ENCODE measurements at places on chromosomes 12 and 14.

- no peak for DNase-seq
- no peaks in the 10 kb centered on the region for H3K27me3 ChIP-seq
- no peak overlapping the region for H3K4me3 ChIP-seq
- H3K4me1 ChIP-seq, result no peaks in the 10 kb centered on the region
- H3K27ac ChIP-seq, result no peak overlapping the region
These were observed 7.8 kb downstream of the NT5DC3 start for GRCh38 chr12:103833095-103833775.

DNA sequence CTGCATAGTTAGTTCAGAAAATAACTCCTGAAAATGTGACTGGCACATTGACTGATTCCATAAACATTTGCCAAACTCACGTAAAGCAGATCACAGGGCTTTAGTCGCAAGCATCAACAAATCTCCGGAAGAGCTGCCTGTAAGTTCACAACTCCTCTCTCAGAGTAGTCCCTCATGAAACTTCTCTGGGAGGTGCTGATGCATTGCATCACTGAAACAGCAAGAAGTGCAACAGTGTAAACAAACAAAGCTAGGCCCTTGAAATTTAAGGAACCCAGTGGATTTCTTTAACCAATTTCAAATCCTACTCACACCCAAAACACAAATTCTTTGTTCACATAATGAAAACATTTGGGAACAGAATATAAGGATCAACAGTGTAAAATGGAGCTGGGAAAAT is 1691.7 kb upstream of the FLRT2 start:
- no peaks in the 10 kb centered on the region for H3K36me3 ChIP-seq
- DNase-seq, result no peak
- H3K27me3 ChIP-seq, result no peaks in the 10 kb centered on the region
- H3K4me1 ChIP-seq, result no peaks in the 10 kb centered on the region
- H3K27ac ChIP-seq, result no peak overlapping the region

- H3K27me3 ChIP-seq, result no peaks in the 10 kb centered on the region
- peaks cover 22% of the 10 kb centered on the region for H3K4me1 ChIP-seq
- peak overlapping the region; percentile 79 for H3K27ac ChIP-seq
- no peak for DNase-seq
These were observed 11.5 kb upstream of the KDM2B start for GRCh38 chr12:121592320-121592719.

- H3K4me3 ChIP-seq, result no peak within 1 kb of the TSS
- no peaks in the 10 kb centered on the region for H3K36me3 ChIP-seq
- no peak for DNase-seq
- H3K27ac ChIP-seq, result no peak within 1 kb of the TSS
- peaks cover 16% of the 10 kb centered on the region for H3K4me1 ChIP-seq
These were observed at the start of gene PDE6H for GRCh38 chr12:14972816-14973215. Gene PDE6H (plus strand): TSS chr12:14973042. CDS start chr12:14978013, 4,971 bp downstream.

- H3K4me1 ChIP-seq, result no peaks in the 10 kb centered on the region
- peak; percentile 23 for DNase-seq
- peaks cover 12% of the 10 kb centered on the region for H3K36me3 ChIP-seq
- H3K4me3 ChIP-seq, result peak overlapping the region; percentile 74
- no peaks in the 10 kb centered on the region for H3K27me3 ChIP-seq
These were observed 19.3 kb upstream of the MMP17 start for GRCh38 chr12:131808744-131809371.

- no peak overlapping the region for H3K27ac ChIP-seq
- peaks cover 2% of the 10 kb centered on the region for H3K27me3 ChIP-seq
- peaks cover 5% of the 10 kb centered on the region for H3K4me1 ChIP-seq
- H3K4me3 ChIP-seq, result no peak overlapping the region
These were observed 26.5 kb downstream of the PPP1R13B start for GRCh38 chr14:103820908-103821307.

DNA sequence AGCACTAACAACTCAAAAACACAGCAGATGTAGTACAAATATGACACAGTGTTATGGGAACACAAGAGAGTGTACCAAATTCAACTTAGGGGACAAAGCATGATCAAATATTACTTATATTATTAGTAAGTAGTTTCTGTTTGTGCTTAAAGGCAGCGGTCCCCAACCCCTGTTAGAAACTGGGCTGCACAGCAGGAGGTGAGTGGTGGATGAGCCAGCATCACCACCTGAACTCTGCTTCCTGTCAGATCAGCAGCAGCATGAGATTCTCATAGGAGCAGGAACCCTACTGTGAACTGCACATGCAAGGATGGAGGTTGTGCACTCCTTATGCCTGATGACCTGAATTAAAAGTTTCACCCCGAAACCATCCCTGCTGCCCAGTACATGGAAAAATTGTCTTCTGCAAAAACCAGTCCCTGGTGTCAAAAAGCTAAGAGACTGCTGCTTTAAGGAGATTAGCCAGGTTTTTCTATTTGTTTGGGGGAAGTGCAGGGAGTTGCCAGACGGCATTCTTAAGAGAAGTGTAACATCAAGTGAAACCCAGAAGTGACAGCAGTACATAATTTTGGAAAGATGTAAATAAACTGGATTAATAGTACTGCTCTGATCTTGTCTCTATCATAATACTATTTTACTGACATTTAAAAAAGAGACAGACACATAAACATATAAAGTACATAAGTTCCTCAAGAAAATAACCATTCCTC is 26.7 kb downstream of the GTF2A1 start:
- no peak for DNase-seq
- peaks cover 30% of the 10 kb centered on the region for H3K4me1 ChIP-seq
- H3K4me3 ChIP-seq, result no peak overlapping the region
- peaks cover 53% of the 10 kb centered on the region for H3K36me3 ChIP-seq

- H3K27me3 ChIP-seq, result no peaks in the 10 kb centered on the region
- no peak overlapping the region for H3K4me3 ChIP-seq
- DNase-seq, result peak; percentile 68
- H3K4me1 ChIP-seq, result peaks cover 50% of the 10 kb centered on the region
- peak overlapping the region; percentile 23 for H3K27ac ChIP-seq
These were observed 103.2 kb upstream of the PARP11 start for GRCh38 chr12:3976351-3976938.

DNA sequence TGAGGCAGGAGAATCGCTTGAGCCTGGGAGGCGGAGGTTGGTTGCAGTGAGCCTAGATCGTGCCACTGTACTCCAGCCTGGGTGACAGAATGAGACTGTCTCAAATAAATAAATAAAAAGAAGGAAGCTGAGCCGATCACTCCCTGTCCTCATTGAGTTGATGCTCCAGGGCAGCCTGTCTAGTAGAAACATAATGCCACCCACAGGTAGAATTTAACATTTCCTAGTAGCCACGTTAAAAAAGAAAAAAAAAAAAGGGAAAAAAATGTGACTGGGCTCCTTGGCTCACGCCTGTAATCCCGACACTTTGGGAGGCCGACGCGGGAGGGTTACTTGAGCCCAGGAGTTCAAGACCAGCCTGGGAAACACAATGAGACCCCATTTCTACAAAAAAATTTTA is 135.7 kb downstream of the SCARB1 start:
- no peak overlapping the region for H3K27ac ChIP-seq
- no peak overlapping the region for H3K4me3 ChIP-seq
- no peaks in the 10 kb centered on the region for H3K4me1 ChIP-seq
- H3K27me3 ChIP-seq, result peaks cover 12% of the 10 kb centered on the region
- no peak for DNase-seq
- H3K36me3 ChIP-seq, result no peaks in the 10 kb centered on the region

DNA sequence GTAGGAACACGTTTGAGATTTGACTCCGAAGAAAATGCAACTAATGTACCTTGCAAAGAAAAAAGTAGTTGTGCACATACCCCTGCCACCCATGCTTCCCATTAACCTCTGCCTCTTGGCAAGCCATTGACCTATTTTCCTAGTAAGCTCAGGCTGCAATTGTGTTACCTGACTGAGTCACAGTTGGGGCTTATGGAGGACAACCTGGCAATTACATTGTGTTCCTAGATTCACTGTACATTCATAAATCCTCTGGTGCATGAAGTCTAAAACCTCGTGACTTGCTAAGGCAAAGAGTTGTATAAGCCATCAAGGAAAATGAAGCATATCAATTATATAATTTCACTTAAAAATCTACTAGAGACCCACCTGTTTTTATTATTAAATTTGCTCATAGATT is 62.0 kb upstream of the DUSP6 start:
- no peak for DNase-seq
- H3K4me3 ChIP-seq, result no peak overlapping the region
- H3K27ac ChIP-seq, result no peak overlapping the region
- H3K36me3 ChIP-seq, result peaks cover 25% of the 10 kb centered on the region
- H3K27me3 ChIP-seq, result no peaks in the 10 kb centered on the region
- H3K4me1 ChIP-seq, result peaks cover 10% of the 10 kb centered on the region

- H3K27ac ChIP-seq, result no peak overlapping the region
- H3K4me3 ChIP-seq, result no peak overlapping the region
- no peaks in the 10 kb centered on the region for H3K36me3 ChIP-seq
- peaks cover 7% of the 10 kb centered on the region for H3K4me1 ChIP-seq
- H3K27me3 ChIP-seq, result no peaks in the 10 kb centered on the region
- no peak for DNase-seq
These were observed 99.6 kb downstream of the SLC25A47 start for GRCh38 chr14:100422556-100423316.

DNA sequence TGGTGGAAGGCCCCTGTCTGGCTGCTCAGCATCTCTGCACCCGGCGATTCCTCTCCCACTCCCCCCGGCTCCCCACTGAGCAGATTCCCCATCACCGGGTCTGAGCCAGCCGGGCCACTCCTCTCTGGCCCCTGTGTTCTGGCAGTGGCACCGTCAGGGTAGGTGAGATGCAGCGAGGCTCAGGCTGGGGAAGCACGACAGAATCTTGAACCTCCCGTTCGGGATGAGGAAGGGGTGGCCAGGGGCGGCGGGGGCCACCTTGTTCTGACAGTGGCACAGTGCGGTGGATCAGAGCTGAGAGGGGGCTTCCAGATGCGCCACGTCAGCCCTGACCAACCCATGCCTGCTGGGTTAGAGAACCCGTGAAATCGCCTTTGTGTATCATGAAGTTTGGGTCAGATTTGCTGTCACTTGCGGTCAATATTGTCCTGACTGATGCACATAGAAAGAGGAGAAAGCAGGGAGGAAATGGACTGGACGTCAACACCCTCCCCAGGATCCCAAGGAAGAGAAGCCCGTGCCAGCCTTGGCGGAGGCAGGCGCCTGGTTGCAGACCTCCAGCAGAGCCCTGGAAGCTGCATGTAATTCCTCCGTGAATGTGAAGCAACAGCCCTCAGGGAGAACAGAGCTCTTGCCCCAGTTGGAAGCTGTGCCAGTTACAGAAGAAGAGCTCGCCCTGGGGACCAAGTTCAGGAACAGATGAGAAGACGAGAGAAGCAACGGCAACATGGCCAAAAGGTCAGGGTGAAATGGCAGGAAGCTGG is 137.1 kb upstream of the SFSWAP start:
- no peaks in the 10 kb centered on the region for H3K36me3 ChIP-seq
- peaks cover under 1% of the 10 kb centered on the region for H3K27me3 ChIP-seq

DNA sequence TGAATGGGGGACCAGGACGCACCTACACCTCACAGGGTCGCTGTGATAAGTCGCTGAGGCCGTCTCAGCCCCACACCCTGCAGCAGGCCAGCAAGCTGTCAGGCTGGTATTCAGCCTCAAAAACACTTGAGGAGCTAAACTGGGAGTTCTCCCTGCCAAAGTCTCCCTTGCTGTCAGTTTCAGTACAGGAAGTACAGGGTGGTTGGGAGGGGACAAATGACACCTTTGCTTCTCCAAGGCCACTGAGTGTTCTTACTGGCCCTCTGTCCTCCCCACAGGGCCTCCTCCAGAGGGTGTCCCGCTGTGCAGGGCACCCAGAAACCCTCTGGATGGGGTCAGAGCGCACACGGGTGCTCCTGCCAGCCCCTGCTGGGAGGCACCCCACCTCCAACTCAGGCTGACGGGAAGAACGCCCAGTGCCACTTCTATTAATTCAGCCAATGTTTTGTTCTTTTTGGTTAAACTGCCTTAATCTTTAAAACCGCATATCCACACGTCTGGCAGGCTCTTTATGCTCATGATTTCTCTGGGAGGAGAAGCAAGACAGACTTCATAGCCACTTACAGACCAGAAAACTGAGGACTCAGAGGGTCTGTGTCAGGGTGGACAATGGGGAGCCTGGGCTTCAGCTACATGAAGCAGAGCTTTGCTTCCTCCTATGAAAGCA is 75.9 kb downstream of the ITPK1 start:
- peaks cover 9% of the 10 kb centered on the region for H3K4me1 ChIP-seq
- H3K36me3 ChIP-seq, result no peaks in the 10 kb centered on the region
- H3K27ac ChIP-seq, result no peak overlapping the region
- H3K4me3 ChIP-seq, result no peak overlapping the region

- H3K4me3 ChIP-seq, result no peak overlapping the region
- no peak overlapping the region for H3K27ac ChIP-seq
- DNase-seq, result no peak
- no peaks in the 10 kb centered on the region for H3K27me3 ChIP-seq
These were observed 52.4 kb downstream of the ARL6IP4 start for GRCh38 chr12:123032736-123033391.

DNA sequence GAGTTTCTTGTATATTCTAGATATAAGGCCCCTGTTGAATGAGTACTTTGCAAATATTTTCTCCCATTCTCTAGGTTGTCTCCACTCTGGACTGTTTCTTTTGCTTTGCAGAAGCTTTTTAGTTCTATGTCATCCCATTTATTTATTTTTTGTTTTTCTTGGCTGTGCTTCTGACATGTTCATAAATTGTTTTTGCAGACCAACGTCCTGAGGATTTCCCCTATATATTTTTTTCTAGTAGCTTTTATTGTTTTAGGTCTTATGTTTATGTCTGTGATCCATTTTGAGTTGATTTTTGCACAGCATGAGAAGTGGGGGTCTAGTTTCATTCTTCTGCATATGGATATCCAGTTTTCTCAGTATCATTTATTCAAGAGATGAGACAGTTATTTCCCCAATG is 70.4 kb upstream of the BTG1 start:
- no peak overlapping the region for H3K4me3 ChIP-seq
- H3K36me3 ChIP-seq, result peaks cover 22% of the 10 kb centered on the region
- no peak overlapping the region for H3K27ac ChIP-seq
- H3K27me3 ChIP-seq, result no peaks in the 10 kb centered on the region
- no peak for DNase-seq

GRCh38 chr14:59823179-59823578 is 47.4 kb downstream of the RTN1 start:
- H3K36me3 ChIP-seq, result no peaks in the 10 kb centered on the region
- no peak overlapping the region for H3K4me3 ChIP-seq
- no peaks in the 10 kb centered on the region for H3K27me3 ChIP-seq
- H3K4me1 ChIP-seq, result no peaks in the 10 kb centered on the region
- no peak overlapping the region for H3K27ac ChIP-seq

DNA sequence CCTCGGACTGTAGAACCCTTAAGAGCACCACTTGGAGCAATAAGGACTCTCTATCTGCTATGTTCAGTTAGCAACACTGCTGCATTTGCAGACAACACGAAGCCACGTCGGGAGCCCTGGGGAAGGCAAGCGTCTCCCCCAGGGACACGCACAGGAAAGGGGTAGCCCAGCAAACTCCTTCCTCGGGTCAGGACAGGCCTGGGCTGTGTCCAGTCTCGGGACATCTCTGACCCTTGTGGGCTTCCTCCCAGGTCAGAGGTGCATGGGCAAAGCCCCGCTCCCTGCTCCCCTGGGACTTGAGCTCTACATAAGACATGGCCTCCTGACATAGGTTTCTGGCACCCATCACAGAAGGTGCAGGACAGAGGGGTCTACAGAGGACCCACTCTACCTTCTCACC is 119.5 kb downstream of the PIWIL1 start:
- no peaks in the 10 kb centered on the region for H3K27me3 ChIP-seq
- H3K4me3 ChIP-seq, result no peak overlapping the region
- no peak overlapping the region for H3K27ac ChIP-seq
- H3K36me3 ChIP-seq, result no peaks in the 10 kb centered on the region
- DNase-seq, result no peak

- peak overlapping the region; percentile 94 for H3K27ac ChIP-seq
- peaks cover 23% of the 10 kb centered on the region for H3K36me3 ChIP-seq
- peaks cover 15% of the 10 kb centered on the region for H3K4me1 ChIP-seq
These were observed 17.2 kb upstream of the ELK3 start for GRCh38 chr12:96177013-96177412.

GRCh38 chr12:49961993-49962764 is 507 bp downstream of the AQP5 start:
- H3K4me3 ChIP-seq, result no peak overlapping the region
- H3K27ac ChIP-seq, result no peak overlapping the region
- H3K36me3 ChIP-seq, result no peaks in the 10 kb centered on the region
- peaks cover 71% of the 10 kb centered on the region for H3K27me3 ChIP-seq

All from T-helper 2 cell treated with Interferon-gamma antibody and Interleukin-4, amounts not matched to agents 5 μg/mL and 100 μg/mL, for 36 hours (primary cell).